SHP77 (cell line): ENCODE measurements at places on chromosomes 7 and 10.

DNA sequence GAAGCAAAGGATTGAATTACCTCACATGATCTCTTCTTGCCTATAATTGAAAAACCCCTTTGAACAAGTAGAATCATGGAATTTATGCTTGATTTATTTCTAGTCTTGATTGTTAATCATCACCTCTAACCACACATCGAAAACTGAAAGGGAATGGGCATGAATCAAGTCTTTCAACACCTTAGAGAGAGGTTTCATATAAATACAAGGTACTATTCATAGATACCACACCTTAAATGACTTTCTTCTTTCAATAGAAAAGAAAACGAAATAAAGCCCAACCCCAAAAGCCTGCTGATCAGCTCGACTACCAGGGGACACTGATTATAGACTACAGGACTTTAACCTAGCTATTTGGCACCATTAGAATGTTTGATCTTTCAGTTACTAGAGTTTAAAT is 128.6 kb upstream of the PTPRZ1 start:
- DNase-seq, result no peak

DNA sequence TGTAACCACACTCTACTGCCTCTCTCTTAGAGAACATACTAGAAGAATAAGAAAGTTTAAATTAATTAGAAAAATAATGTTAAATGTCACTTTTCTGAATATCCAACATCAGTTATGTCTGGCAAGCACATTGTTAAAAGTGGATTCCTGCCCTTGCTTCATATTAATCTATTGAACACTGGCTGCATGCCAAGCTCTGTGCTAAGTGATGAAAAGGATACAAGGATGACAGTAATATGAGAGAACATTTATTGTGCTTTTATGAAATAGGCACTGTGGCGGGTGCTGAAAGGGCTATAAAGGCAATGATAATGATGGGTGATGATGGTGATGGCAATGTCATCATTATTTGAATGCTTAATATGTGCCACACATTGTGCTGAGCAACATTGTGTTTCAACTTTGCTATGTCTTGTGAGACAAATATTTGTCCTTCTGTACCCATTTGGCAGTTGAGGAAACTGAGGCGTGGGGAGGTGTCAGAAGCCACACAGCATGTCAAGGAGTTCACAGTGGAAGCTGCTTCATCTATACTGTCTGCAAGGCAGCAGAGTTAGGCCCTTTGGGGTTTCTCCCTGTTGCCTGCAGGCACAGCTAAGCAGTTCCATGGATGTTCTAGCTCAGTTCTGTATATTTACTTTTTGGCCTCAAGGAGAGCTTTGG is 64.2 kb upstream of the RAPGEF5 start:
- DNase-seq, result peak; percentile 12

DNA sequence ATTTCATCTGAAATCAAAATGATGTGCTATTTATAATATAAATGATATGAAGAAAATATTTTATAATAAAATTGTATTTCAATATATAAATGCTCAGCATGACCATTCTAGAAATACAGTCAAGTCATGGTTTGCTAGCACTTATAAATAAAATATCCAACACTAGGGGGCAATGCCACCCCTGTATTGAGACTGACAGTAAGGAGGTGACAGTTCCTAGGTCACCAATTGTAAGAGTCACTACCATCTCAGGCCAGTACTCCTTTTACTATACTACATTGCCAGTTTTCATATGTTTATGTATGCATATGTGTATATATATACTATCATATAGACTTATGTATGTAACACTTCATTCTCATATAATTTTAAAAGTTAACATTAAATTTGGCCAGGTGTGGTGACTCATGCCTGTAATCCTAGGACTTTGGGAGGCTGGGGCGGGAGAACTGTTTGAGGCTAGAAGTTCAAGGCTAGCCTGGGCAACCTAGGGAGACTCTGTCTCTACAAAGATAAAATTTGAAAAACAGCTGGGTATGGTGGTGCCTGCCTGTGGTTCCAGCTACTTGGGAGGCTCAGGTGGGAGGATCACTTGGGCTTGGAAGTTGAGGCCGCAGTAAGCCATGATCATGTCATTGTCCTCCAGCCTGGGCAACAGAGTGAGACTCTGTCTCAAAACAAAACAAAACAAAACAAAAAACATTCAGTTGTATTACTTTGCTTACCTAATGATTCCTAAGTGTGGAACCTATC is 2.4 kb upstream of the CNOT4 start:
- DNase-seq, result peak; percentile 70

GRCh38 chr7:95595746-95596197 is 544 bp downstream of the PDK4 start:
- no peak for DNase-seq

DNA sequence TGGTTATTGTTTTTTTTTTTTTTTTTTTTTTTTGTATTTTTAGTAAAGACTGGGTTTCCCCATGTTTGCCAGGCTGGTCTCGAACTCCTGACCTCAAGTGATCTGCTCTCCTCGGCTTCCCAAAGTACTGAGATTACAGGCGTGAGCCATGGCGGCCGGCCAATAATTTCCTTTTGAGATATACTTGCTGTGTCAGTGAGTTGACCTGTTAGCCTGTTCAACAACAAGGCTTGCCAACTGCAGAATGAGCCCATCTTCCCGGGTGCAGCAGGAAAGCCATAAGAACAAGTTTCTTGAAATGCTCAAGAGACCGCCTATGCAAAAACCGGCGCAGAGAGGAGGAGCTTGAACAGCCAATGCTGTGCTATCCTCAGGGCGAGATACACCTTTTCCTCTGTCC is 112.5 kb downstream of the PRPF18 start:
- no peak for DNase-seq

DNA sequence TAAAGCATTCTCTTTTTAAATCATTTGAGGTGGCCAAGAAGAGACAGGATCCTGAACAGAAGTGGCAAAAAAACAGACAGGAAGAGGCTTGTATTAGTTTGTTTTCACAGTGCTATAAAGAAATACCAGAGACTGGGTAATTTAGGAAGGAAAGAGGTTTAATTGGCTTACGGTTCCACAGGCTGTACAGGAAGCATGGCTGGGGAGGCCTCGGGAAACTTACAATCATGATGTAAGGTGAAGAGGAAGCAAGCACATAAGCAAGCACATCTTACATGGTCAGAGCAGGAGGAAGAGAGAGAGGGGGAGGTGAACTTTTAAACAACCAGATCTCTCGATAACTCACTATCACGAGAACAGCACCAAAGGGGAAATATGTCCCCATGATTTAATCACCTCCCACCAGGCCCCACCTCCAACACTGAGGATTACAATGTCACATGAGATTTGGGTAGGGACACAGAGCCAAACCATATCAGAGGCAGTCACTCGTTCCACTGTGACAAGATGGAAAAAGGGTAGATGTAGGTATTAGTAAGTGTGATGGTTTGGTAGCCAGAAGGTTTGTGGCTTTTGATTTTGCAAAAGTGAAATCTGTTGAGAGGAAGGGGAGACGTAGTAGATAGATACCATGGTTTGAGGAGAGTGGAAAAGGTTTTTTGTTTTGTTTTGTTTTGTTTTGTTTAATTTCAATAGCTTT is 5.1 kb downstream of the MSRB2 start:
- no peak for DNase-seq

DNA sequence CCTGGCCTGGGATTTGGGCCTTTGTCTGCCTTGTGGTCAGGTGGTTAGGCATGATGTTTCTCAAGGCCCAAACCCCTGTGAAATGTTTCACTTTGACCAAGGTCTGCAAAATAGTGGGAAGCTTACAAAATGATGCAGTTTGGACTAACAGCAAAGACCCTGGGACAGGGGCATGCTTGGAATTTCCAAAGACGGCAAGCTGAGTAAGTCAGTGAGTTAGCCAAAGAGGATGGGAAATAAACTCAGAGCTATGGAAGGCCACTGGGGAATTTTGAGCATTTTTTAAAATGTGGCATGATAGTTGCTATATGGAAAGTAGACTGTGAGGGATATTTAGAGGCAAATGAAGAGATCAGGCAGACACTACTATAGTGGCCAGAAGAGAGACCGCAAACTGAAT is 31.6 kb upstream of the PPP1R3C start:
- no peak for DNase-seq

DNA sequence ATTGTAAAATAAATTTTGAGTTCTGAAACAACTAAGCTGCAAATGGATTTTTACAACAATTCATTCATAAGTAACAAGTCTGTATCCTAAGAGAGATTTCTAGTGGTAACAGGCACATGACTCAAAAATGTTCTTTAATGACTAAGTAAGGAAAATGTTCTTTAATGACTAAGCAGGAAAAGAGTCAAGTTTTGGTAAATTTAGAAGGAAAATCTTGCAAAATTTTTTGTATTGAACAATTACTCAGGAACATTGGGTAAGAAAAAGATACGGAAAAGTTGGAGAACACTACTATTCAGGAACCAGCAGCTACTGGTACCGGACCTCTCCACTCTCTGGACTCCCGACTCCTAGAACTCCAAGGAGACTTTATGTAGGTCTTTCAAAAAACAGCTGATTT is 33.5 kb downstream of the HYCC1 start:
- DNase-seq, result no peak

GRCh38 chr10:13706604-13707003 is 119.8 kb downstream of the PRPF18 start:
- no peak for DNase-seq

- DNase-seq, result no peak
Observed at GRCh38 chr10:119120413-119120867, 16.5 kb downstream of the DENND10 start.

DNA sequence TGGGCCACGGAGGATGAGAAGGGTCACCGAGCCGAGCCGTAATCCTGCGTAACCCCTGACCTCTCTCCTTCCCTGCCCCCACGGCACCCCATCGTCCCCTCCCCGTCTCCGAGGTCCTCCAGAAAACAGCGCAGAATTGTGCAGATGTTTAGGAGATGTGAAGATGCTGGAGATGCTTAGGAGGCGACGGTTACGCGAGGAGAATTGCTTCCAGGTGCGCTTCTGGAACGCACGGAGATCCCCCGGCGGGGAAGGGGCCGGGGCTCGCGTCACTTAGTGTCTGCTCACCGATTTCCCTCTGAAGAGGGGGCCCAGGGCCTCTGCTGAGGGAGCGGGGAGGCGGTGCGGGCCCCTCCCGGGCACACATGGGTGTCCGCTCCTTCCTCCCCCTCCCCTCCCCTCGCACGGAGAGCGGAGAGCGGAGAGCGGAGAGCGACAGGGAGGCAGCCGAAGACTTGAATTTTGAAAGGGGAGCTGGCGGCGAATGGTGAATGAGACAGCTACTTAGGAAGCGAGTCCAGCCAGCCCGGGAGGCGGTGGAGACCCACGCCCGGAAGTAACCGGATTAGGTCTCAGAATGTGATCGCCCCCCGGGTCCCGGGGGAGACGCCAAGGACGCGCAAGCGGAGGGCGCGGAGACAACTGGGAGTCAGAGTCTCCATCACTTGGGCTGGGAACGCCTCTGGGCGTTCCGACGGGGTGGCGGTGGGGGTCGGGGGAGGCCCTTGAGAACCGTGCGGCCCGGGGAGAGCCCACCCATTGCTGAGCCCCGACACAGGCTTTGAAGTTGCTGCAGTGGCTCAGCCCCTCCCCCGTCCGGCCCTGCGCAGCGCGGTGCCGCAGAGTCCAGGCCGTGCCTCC is 8.7 kb upstream of the EN2 start:
- no peak for DNase-seq

GRCh38 chr10:87761892-87762291 is 56.1 kb downstream of the ATAD1 start:
- DNase-seq, result no peak

- DNase-seq, result no peak
Observed at GRCh38 chr7:87475359-87476178, at the start of gene ABCB4. TSS of gene ABCB4 (minus strand) at chr7:87475680. CDS start at chr7:87475465, 215 bp downstream.

DNA sequence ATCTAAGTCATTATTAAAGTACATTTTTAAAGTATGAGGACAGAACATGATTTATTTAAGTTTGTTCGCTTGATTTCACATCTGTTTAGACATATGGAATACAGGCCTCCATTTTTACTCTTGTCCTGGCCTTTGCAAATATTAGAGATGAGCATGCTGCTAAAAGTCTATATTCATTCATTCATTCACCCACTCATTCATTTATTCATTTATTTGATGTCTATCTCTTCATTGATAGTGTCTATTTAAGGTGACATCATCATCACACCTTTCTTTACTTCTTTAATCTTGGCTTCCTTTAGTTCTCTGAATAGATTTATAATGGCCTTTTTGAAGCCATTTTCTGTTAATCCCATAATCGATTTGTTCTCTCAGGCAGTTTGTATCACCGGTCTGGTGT is 68.0 kb downstream of the THNSL1 start:
- DNase-seq, result no peak
